Activated CD8-positive, alpha-beta T cell treated with anti-CD3 and anti-CD28 coated beads, Interleukin-2, amount 10 ng/mL, durations not matched to agents 7 days and 5 days (primary cell): ENCODE measurements at places on chromosomes 12 and 14. TPM values are rescaled to one million over a fixed set of nuclear protein-coding genes. Genes with fewer than 3 reads are reported as not detected.

DNA sequence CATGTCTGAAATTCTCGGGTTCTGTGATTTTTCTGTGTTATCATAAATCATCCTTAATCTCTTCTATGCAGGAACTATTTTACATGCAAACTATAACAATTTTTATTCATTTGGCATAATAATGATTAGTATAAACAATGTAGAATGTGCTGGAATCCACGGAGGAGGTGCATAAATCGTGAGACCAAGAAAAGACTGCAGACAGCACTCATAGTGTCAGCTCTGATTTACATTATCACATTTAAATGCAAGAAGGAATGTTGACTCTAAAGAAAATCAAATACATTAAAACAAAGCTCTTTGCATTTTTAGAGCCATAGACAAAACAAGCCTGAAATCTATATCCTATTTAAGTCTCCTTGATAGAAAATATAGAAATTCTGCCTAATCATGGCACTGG, 501.7 kb upstream of the STXBP6 start:
- DNase-seq: no peak

- DNase-seq: no peak
Observed at GRCh38 chr12:32558903-32559302, 120.2 kb upstream of the DNM1L start.

- DNase-seq: no peak
Observed at GRCh38 chr12:25421651-25422167, 131.4 kb downstream of the LMNTD1 start.

GRCh38 chr12:3389986-3390385, 101.0 kb upstream of the PRMT8 start:
- no peak for DNase-seq

DNA sequence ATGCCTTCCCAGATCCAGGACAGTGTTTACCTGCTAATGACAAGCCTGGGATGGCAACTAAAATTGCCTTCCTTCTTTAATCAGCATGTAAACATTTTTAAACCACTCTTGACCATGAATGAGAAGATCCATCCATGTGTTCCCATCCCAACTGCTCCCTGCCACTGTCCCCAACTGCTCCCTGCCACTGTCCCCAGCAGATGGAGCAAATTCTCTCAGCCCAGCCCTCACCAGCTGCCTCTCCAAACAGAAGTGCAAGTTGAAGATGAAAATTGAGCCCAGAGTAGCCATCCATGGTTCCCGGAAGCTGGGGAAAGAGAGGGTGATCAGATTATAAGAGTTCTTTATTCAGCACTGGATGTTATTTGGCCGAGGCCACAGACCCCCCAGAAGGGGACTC, 133.1 kb downstream of the SLC15A4 start:
- DNase-seq: no peak

DNA sequence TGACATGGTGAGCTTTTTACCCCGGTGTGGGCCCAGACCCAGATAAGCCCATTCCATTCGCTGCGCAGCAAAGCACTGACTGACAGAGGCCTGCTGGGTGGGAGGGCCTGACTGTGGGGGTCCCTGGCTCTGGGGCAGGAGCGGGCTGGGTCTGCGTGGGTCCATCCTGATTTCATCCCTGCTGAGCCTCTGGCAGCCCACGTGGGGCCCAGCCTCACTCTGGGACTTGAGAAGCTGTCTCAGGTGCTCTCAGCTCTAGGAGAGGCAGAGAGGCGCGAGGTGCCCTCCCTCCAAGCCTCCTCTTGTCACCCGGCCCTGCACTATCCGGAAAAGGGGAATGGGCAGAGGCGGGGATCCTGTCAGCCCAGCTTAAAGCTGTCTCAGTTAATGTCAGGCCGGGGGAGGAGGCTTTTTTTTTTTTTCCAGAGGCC, 927 bp downstream of the ABCB9 start:
- DNase-seq: no peak

- DNase-seq: no peak
Observed at GRCh38 chr12:43329375-43329774, 222.6 kb downstream of the ADAMTS20 start.

The TAS2R43 gene
- 0.73 TPM for total RNA-seq

The DICER1 gene
- 59.7 TPM for total RNA-seq
